ENCODE measurements at places on chromosomes 12 and 14.
A peak's percentile ranks its signal among the peaks of the same experiment; 100 is the strongest.

GRCh38 chr14:63275611-63276010 lies 43.1 kb downstream of the GPHB5 start:
- DNase-seq = no peak

DNA sequence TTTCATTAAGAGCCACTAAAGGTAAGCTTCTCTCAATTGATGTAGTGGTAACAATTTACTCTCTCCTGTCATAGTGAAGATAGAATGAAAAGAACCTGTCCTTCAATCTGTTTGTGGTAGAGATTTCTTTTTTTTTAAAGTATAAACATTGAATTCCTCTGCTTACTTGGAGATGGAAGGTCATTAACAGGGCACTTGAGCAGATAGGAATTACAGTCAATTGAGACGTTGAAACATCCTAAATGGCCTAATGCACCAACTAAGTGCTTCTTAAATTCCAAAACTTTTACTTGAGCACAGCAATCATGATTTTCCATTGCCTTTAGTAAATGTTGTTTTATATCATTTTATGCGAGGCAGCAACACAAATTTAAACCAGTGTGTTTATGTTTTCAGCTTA lies 241.4 kb downstream of the FOXG1 start:
- no peak for DNase-seq

DNA sequence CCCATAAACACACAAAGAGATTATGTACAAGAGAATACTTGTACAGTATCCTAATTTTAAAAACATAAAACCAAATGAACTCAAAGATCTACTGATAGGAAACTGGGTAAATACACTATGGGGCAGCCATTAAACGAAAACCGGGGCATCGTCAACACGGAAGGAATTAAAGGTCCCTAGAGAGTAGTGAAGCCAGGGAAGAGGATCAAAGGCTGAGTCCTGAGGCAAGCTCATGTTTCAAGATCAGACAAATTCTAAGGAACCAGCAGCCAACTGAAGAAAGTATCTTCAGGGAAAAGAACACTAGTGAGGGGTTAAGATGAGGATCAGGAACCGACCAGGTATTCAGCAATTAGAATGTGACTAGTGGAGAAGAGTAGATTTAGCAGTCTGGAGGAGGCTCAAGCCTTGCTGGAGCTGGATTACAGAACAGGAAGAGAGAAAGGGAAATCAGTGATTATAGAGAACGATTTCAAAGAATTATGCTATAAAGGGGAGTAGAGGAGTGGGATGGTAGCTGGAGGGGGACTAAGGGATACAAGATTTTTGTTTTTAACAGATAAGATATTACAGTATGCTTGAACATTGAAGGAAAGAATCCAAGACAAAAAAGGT lies 23.7 kb downstream of the SEL1L start:
- DNase-seq = no peak

DNA sequence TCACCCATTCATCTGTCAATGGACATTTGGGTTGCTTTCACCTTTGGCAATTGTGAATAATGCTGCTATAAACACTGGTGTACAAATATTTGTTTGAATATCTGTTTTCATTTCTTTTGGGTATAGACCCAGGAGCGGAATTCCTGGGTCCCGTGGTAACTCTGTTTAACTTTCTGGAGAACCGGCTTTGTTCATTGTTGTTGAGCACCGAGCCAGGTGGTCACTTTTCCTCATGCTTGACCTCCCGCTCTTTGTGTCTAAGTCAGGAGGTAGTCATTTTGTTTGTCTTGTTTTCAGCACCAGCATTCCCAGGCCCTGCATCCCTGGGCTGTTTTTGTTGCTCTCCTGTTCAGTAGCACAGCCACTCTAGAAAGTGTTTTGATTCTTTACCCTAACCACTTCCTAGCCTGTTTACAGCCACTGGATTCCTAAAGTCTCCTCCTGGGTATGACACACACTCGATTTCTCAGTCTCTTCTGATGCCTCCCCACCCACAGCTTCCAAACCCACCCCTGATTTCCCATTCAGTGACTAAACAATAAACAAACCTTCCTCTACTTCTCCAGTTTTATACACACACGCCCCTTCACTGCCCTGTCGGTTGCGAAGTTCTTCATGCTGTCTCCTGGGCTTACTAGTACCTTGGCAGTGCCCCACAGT lies 37.9 kb downstream of the B4GALNT3 start:
- DNase-seq = no peak

- DNase-seq = no peak
These were observed 723.7 kb upstream of the USP15 start for GRCh38 chr12:61536525-61536924.

GRCh38 chr12:2284857-2285256 lies 232.1 kb downstream of the CACNA1C start:
- DNase-seq = peak; percentile 48

GRCh38 chr12:112170376-112170775 lies 45.0 kb downstream of the TRAFD1 start:
- no peak for DNase-seq

DNA sequence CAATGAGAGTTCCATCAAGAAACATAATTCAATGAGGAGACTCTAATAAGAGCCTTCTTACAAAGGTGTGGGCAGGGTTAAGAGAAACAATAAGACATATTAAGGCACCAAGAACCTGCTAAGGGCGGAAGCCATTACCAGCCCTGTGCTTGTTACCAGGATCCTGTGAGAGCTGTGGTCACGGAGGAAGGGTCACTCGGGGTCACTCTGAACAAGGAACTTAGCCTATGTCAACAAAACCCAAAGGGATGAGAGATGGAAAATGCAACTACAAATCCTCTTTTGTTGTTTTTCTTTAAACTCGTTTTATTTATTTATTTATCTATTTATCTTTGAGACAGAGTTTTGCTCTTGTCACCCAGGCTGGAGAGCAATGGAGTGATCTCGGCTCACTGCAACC lies 460.4 kb upstream of the CCDC196 start:
- no peak for DNase-seq

DNA sequence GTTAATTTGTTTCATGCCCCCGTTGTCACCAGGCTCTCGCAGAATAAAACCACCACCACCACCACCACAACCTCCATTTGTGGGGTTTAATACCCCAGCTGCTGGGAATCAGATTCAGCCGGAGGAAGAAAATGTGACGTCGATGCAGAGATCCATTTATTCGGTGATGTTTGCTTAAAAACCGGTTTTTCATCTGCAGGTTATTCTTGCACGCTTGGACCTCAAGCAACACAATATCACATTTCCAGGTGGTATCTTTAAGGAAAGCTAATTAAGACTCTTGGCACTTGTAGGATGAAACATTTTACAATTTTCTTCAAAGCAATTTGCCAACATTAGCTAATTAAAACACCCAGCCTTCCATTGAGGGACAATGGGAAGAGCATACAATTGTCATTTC lies 39.8 kb downstream of the SPRING1 start:
- DNase-seq = no peak

- DNase-seq = no peak
These were observed 64.5 kb downstream of the FOXG1 start for GRCh38 chr14:28831126-28831525.

- no peak for DNase-seq
These were observed 10.3 kb downstream of the KRT75 start for GRCh38 chr12:52423661-52424500.

DNA sequence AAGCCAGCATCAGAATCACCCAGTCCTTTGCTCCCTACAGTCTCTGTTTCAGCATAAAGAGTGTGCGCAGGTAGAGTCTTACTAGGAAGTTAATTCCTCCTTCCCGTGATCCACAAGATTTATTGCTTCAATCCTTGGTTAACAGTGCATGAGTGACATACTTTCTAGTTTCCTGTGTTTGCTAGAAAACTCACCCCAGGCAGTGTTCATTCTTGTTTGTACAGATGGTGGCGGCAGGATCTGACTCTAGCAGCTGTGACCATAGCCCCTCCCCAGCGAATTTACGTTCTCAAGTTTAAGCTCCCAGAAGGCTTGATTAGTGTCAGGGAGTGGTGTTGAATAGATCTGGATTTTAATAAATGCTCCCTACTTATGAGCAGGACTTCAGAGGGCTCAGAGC lies 75.9 kb upstream of the ANO2 start:
- no peak for DNase-seq

DNA sequence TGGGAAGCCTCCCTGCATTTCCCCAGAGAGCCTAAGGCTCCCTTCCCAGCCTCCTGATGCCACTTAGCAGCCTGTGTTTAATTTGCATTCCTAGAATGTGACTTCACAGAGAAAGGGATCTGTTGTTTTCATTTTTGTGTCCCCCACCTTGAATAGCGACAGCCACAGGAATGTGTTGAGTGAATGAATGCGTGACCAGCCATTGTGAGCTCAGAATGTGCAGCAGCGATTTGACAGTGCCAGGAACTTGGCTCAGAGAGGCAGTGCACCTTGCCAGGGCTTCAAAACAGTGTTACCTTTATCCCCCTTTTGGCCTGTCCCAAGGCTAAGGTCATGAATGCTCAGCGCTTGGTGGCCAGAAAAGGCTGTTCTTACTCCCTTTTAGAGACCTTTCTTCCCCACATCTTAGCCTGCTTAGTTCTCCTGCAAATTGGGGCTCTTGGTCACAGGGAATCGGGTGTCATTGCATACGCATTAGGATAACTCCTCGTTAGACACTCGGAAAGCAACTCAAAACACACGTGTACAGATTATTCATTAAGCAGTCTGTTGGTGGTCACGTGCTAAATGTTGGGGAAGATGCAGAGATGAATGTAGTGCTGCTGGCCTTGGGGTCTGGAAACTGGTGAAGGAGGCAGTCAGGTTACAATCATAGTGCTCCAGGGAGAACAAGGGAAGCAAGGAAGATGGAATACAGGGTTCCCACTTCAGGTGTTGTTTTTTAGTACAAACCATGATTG lies 9.8 kb downstream of the NTF3 start:
- DNase-seq = no peak

DNA sequence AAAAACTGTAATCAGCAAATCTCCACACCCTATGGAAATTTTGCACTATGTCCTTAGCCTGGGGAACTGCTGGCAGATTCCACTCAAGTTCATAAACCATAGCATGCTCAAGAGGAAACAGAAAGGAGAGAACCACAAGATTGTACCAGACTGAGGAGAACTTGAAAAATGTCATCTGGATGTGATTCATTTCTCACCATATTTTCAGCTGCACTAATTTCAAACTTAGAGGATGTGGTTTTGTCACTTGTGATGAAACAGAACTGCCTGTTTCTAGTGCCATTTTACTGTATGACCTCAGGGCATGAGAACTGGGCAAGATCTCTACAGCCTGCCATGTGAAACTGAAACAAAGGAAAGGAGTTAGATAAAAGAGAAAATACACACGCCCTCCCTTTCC lies 1493.1 kb upstream of the FLRT2 start:
- DNase-seq = peak; percentile 23

GRCh38 chr14:90331497-90332270 lies at the start of gene NRDE2:
Gene NRDE2, minus strand, starts transcription at chr14:90331941. Its CDS starts 37 bp downstream, at chr14:90331904.
- peak; percentile 88 for DNase-seq

GRCh38 chr12:27280412-27280811 lies 36.3 kb downstream of the STK38L start:
- no peak for DNase-seq

GRCh38 chr12:7374423-7375144 lies 69.4 kb downstream of the CD163L1 start:
- DNase-seq = no peak

DNA sequence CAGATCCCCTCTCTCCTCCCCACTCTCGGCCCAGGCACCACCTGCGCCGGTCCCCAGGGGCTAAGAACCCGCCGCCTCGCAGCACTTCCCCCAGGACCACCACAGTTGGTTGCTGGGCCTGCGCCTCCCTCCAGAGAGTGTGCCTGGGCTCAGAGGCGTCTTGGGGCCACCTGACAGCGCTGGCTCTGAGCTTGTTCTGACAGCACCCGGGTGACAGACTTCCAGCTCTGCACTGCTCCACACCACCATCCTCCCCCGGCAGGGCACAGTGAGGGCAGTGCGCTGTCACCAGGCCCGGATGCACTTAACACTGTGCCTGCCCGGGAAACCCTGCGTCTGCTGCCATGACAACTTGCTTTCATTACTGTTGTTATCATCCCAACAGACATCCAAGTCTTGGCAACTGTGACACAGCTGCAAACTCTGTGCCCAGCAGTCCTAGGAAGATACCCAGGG lies 6.6 kb downstream of the BRF1 start:
- DNase-seq = no peak

DNA sequence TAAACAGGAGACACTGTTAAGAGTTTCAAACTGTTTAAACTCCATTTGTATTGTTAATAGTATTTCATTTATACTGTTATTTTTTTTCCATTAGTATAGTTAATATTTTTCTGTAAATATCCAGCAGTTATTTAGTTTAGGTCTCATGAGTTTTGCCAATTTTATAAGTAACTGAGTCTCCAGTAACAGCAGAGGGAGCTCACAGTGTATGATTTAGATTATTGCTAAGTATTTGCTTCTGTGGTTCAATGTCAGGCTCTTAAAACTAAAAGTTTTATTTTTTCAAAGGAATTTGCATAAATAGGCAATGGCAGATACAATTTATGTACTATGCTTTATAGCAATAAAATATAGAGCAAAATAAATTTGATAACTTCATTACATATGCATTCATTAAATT lies 209.7 kb downstream of the ATXN7L3B start:
- DNase-seq = peak; percentile 7

- DNase-seq = peak; percentile 64
These were observed 45.2 kb downstream of the NOC4L start for GRCh38 chr12:132189378-132190011.

GRCh38 chr12:9718968-9719367 lies 13.9 kb downstream of the CLECL1 start:
- no peak for DNase-seq

- no peak for DNase-seq
These were observed 5.9 kb downstream of the GPR84 start for GRCh38 chr12:54358191-54358944.

- no peak for DNase-seq
These were observed 460.3 kb downstream of the EGLN3 start for GRCh38 chr14:33490555-33490954.

Measured in amniotic stem cell (primary cell).